Neural crest cell (in vitro differentiated cells): ENCODE measurements at places on chromosomes 6 and 20. TPM values are rescaled to one million over a fixed set of nuclear protein-coding genes. Genes with fewer than 3 reads are reported as not detected.

DNA sequence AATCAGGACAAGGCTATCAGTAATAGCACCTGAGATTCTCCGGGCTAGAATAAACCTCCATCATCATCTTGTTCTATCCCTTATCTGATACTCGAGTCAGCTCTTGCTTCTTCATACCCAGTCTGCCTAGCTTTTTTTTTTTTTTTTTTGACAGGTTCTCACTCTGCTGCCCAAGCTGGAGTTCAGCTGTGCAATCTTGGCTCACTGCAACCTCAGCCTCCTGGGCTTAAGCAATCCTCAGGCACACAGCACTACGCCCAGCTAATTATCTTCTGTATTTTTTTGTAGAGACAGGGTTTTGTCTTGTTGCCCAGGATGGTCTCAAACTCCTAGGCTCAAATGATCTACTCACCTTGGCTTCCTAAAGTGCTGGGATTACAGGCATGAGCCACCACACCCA is 19.5 kb downstream of the SRSF6 start:
- H3K27ac ChIP-seq, result no peak overlapping the region
- no peaks in the 10 kb centered on the region for H3K36me3 ChIP-seq
- DNase-seq, result no peak
- H3K4me3 ChIP-seq, result no peak overlapping the region
- no peaks in the 10 kb centered on the region for H3K4me1 ChIP-seq

The HLA-G gene
- total RNA-seq, result not detected in 2 replicates

The TSBP1 gene
- total RNA-seq, result not detected in 2 replicates

- H3K4me3 ChIP-seq, result no peak overlapping the region
- H3K27me3 ChIP-seq, result peaks cover 2% of the 10 kb centered on the region
- DNase-seq, result no peak
- H3K27ac ChIP-seq, result no peak overlapping the region
- peaks cover 15% of the 10 kb centered on the region for H3K4me1 ChIP-seq
Measured at GRCh38 chr20:2301164-2301622, 5.4 kb downstream of the TGM3 start.

GRCh38 chr20:17872434-17872833 is 96.2 kb downstream of the SNX5 start:
- H3K27me3 ChIP-seq, result peaks cover 24% of the 10 kb centered on the region
- H3K4me3 ChIP-seq, result no peak overlapping the region
- H3K4me1 ChIP-seq, result peaks cover 22% of the 10 kb centered on the region
- H3K36me3 ChIP-seq, result no peaks in the 10 kb centered on the region
- DNase-seq, result no peak

The OR2B6 gene
- total RNA-seq, result not detected in 2 replicates

- H3K36me3 ChIP-seq, result no peaks in the 10 kb centered on the region
- H3K4me1 ChIP-seq, result peaks cover 12% of the 10 kb centered on the region
- H3K4me3 ChIP-seq, result no peak overlapping the region
- DNase-seq, result no peak
Measured at GRCh38 chr6:18343741-18344140, 43.4 kb upstream of the RNF144B start.

The ZNF512B gene
- total RNA-seq, result 33.0 and 34.0 TPM in 2 replicates

- H3K27me3 ChIP-seq, result no peaks in the 10 kb centered on the region
- H3K36me3 ChIP-seq, result no peaks in the 10 kb centered on the region
- H3K4me3 ChIP-seq, result no peak overlapping the region
- DNase-seq, result no peak
- no peak overlapping the region for H3K27ac ChIP-seq
- H3K4me1 ChIP-seq, result peaks cover 4% of the 10 kb centered on the region
Measured at GRCh38 chr6:38435330-38435729, 204.4 kb downstream of the BTBD9 start.

The FKBP1C gene
- 0.86 and 1.5 TPM in 2 replicates for total RNA-seq

DNA sequence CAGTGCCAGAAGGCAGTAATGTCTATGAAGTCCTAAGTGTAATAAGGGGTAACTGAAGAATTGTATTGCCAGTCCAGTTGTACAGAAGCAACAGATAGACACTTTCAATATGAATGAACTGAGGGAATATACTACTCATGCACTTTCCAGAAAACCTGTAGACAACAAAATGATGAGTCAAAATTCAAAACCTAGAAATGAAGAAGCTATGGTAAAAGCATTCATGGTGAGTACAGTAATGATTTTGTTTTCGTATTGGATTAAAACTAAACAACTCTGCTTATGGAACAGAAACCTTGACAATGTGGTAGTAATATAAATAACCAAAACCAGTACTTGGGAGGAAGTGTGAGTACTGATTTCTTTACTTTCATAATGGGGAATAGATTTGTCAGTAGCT is 35.0 kb downstream of the ARMC2 start:
- no peaks in the 10 kb centered on the region for H3K4me1 ChIP-seq
- H3K27me3 ChIP-seq, result no peaks in the 10 kb centered on the region
- H3K27ac ChIP-seq, result no peak overlapping the region
- peaks cover 29% of the 10 kb centered on the region for H3K36me3 ChIP-seq
- DNase-seq, result no peak

DNA sequence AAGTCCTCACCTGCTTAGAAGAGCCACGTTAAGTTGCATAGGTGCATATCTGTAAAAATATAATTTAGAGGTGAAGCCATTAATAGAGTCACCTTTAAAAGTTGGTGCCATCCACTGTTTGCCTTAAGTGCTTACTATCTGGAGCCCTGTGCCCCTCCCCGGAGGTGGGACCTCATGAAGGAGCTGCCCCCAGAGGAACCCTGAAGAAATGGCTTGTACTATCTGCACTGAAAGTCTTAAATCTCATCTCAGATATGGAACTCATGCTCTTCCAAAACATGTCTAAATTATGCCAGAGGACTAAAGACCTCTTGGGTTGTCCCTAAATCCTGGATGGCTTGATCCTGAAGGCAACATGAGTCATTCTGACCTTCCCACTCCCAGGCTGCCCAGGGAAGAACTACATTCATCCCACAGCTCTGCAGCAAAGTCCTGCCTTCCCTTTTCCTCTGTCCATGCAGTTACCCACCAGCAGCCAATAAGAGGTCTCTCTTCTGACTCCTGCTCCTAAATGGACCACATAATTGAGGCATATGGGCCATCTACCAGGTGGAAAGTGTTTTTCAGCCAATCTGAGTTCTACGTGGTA is 85.3 kb downstream of the ASXL1 start:
- peaks cover 19% of the 10 kb centered on the region for H3K4me1 ChIP-seq
- peak overlapping the region; percentile 63 for H3K27ac ChIP-seq
- H3K27me3 ChIP-seq, result peaks cover 5% of the 10 kb centered on the region
- H3K36me3 ChIP-seq, result peaks cover 31% of the 10 kb centered on the region
- no peak for DNase-seq

DNA sequence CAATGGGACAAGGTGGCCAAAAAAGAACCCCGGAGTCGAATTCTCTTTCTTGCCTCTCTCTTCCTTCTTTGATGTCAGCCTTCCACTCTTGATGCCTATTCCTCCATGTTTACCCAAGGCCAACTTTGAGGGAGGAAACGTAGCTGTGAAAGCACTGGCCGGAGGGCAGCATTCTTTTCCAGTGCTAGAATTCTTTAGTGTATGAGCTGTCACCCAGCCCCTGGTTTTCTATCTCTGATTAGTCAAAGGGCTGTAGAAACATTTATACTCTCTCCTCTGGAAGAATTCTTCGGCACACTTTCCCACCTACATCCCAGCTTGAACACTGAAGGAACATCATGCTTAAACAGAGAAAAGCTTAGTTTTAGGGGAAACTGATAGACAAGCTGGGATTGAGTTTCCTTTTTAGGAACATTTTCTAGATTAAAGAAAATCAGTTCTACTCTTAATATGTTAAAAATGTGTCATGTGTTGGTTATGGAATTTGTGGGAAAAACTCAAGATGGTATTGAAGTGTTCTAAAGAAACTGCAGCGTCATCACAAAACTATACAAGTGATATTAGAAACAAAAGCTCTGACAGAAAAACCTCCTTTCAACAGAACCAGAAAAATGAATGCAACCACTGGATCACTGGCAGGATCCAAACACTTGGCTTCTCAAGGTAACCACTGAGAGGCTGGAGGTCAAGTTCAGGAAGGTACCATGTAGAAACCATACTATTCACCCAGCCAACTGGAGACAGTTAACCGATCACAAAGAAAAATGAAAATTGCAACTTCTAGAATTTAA is 20.7 kb upstream of the UTRN start:
- H3K27ac ChIP-seq, result peak overlapping the region; percentile 95
- peaks cover 4% of the 10 kb centered on the region for H3K36me3 ChIP-seq
- H3K27me3 ChIP-seq, result no peaks in the 10 kb centered on the region
- peaks cover 27% of the 10 kb centered on the region for H3K4me1 ChIP-seq

DNA sequence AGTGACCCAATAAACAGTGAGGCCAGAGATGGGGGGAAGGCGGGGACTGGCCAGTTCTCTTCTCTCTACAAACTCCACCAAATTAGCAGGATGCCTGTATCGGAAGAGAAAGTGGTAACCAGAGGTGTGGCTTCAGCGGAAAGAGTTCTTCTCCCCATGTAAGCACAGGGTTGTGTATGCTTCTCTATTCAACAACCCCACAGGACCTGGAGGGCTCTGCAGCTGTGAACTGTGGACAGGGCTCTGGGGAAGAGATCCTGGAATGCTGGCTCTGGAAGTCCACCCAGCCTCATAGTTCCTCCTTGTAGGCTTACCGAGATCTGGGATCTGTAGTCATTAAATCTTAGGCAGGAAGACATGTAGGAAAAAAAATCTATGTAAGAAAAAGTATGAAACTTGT is 186.2 kb downstream of the FOXC1 start:
- no peak overlapping the region for H3K4me3 ChIP-seq
- H3K27me3 ChIP-seq, result no peaks in the 10 kb centered on the region
- no peak overlapping the region for H3K27ac ChIP-seq
- no peaks in the 10 kb centered on the region for H3K4me1 ChIP-seq

DNA sequence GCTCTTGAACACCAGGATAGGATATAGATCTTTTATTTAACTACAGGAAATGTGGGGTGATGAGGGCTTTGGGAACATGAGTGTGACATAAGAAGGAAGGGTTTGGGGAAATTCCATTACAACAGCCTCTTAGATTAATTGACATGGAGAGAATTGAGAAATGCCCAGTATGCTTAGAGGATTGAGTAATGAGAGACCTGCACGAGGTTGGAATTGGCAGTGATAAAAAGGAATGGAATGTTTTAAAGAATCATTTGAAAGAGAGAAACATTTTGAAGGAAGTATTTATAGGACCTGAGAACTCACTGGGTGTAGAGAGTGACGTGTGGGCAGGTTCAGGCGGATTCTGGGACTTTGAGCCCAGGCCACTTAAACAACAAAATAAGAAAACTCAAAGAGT is 227.0 kb downstream of the BMP2 start:
- no peak overlapping the region for H3K4me3 ChIP-seq
- no peak overlapping the region for H3K27ac ChIP-seq
- no peaks in the 10 kb centered on the region for H3K27me3 ChIP-seq
- H3K36me3 ChIP-seq, result no peaks in the 10 kb centered on the region
- no peak for DNase-seq

The TPBG gene
- total RNA-seq, result 21.4 and 22.5 TPM in 2 replicates

The SLC26A8 gene
- 0.14 and 0.33 TPM in 2 replicates for total RNA-seq

DNA sequence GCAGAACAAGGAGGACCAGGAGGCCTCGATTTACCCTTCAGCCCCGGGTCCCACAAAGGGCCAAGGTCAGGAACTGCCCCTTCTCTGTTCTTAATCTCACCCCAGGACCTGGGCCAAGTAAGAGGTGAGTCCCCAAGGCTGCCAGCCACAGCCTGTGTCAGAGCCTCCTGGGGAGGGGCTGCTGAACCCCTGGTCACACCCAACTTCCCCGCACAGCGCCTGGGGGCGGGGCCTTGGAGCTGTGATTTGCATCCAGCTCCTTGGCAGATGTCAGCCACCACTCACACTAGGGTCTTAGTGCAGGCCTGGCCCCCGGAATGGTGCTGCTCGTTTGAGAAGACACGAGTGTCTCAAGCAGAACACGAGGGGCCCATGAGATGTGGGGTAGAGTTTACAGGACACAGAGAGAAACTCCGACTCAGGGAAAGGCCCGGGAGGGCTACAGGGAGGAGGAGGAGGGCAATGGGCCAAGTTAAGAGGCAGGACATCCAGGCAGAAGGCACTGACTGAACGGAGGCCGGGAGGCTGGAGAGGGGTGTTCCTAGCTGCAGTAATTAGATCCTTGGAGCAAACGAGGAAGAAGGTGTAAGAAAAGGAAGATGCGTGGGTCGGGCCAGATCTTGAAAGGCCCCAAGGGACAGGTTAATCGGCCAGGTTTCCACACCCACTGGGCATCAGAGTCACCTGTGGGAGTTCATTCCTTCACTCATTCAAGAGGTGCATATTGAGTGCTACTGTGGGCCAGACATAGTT is 26.9 kb downstream of the ZBP1 start:
- no peak for DNase-seq
- H3K4me1 ChIP-seq, result peaks cover 12% of the 10 kb centered on the region

DNA sequence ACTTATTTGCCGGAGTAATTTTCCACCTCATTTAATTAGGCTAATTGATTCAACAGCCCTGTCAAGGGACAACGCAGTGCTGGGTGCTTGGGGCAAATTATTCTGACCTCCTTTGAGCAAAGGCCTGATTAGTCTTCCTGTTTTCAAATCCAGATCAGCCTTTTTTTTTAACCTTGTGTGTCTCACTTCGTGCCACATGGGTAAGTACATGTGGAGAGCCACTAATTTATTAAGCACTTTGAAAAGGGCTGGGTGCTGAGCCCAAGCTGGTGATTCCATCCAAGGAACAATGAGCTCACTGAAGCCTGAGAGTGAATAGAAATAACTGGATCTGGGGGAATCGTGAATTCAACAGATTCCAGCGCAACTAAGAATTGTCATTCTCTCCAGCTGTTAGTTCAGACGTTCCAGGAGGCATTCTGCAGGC is 229.3 kb downstream of the CLIC5 start:
- no peak overlapping the region for H3K27ac ChIP-seq
- peaks cover 2% of the 10 kb centered on the region for H3K27me3 ChIP-seq
- H3K36me3 ChIP-seq, result no peaks in the 10 kb centered on the region
- no peak overlapping the region for H3K4me3 ChIP-seq
- DNase-seq, result no peak

The CEP85L gene
- 16.8 and 18.1 TPM in 2 replicates for total RNA-seq

- H3K27ac ChIP-seq, result no peak overlapping the region
- no peak for DNase-seq
- H3K36me3 ChIP-seq, result peaks cover 10% of the 10 kb centered on the region
- no peak overlapping the region for H3K4me3 ChIP-seq
- no peaks in the 10 kb centered on the region for H3K27me3 ChIP-seq
Measured at GRCh38 chr6:144586986-144587385, 301.9 kb downstream of the UTRN start.

The SAMD3 gene
- total RNA-seq, result 0.58 and 0.73 TPM in 2 replicates

DNA sequence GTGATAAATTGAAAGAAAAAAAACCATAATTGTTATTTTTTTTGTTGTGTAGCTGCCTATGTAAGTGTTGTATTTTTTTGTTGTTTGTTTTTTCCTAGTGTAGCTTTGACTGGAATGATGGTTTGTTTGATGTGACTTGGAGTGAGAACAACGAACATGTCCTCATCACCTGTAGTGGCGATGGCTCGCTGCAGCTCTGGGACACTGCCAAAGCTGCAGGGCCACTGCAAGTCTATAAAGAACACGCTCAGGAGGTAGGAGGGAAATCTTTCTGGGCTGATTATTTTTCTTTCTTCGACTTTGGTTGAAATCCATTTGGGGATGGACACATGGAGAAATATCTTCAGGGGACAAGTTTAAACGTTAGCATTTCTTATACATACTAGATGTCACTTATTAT is 3.8 kb downstream of the PEX7 start:
- no peak for DNase-seq
- peaks cover 29% of the 10 kb centered on the region for H3K36me3 ChIP-seq
- H3K4me1 ChIP-seq, result peaks cover 8% of the 10 kb centered on the region
- H3K27ac ChIP-seq, result no peak overlapping the region
- H3K4me3 ChIP-seq, result peak overlapping the region; percentile 18

The RHAG gene
- not detected in 2 replicates for total RNA-seq

The L3MBTL3 gene
- 22.8 and 32.0 TPM in 2 replicates for total RNA-seq
